Suprapubic skin (tissue), 4 donors: ENCODE measurements at places on chromosomes 16 and 17.
A peak's percentile ranks its signal among the peaks of the same experiment; 100 is the strongest.

- H3K27me3 ChIP-seq: no peaks in the 10 kb centered on the region
- no peak overlapping the region for H3K27ac ChIP-seq
- H3K4me3 ChIP-seq: no peak overlapping the region
- DNase-seq: no peak
- H3K36me3 ChIP-seq: peaks cover 28% of the 10 kb centered on the region
- peaks cover 11% of the 10 kb centered on the region for H3K4me1 ChIP-seq
Observed at GRCh38 chr16:27776556-27777225, 226.7 kb downstream of the KATNIP start.

GRCh38 chr16:79278506-79278905 lies 322.0 kb downstream of the MAF start:
- no peak overlapping the region for H3K4me3 ChIP-seq
- DNase-seq: no peak
- no peak overlapping the region for H3K27ac ChIP-seq
- no peaks in the 10 kb centered on the region for H3K27me3 ChIP-seq
- no peaks in the 10 kb centered on the region for H3K36me3 ChIP-seq
- H3K4me1 ChIP-seq: no peaks in the 10 kb centered on the region

DNA sequence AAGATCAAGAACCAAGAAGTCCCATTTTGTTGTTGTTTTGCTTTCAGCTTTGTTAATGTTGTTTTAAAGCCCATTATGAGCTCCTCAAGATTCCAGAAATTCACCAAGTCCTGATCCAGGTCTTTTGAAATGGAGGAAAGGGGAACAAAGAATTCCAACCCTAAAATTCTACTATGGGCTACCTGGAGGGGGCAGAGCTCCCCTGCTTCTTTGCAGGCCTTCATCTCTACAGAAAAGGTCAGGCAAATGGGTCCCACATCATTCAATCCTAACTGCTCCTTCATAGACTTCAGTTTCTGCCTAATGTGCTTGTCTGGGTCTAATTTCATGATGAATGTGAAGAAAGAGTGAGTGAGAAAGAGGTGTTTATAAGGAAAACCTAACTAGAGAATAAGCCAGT lies 375.5 kb downstream of the TOX3 start:
- no peak overlapping the region for H3K4me3 ChIP-seq
- no peaks in the 10 kb centered on the region for H3K4me1 ChIP-seq
- no peaks in the 10 kb centered on the region for H3K27me3 ChIP-seq
- no peaks in the 10 kb centered on the region for H3K36me3 ChIP-seq
- H3K27ac ChIP-seq: no peak overlapping the region

- no peaks in the 10 kb centered on the region for H3K27me3 ChIP-seq
- H3K36me3 ChIP-seq: no peaks in the 10 kb centered on the region
- DNase-seq: no peak
- no peak overlapping the region for H3K27ac ChIP-seq
- no peaks in the 10 kb centered on the region for H3K4me1 ChIP-seq
Observed at GRCh38 chr17:58621174-58621573, 70.7 kb downstream of the TEX14 start.

DNA sequence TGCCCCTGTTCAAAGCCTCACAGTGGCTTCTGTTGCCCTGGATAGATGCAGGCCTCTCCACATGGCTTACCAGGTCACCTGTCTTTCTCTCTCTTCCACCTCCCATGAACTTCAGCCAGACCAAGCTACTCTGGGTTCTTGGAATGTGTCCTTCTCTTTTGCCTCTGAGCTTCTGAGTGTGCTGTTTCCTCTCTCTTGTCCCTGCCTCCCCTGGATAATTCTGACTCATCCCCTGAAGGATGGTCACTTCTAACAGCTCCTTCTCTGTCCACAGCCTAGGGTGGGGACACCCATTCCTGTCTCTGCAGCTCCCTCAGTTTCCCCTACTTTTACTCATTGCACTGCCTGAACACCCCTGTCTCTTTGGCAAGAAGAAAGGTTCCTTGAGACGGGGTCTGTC lies 2.9 kb downstream of the GUCY2D start:
- H3K27me3 ChIP-seq: peaks cover 60% of the 10 kb centered on the region
- no peak overlapping the region for H3K27ac ChIP-seq
- H3K4me3 ChIP-seq: no peak overlapping the region
- no peaks in the 10 kb centered on the region for H3K36me3 ChIP-seq
- no peak for DNase-seq
- peaks cover 15% of the 10 kb centered on the region for H3K4me1 ChIP-seq

- DNase-seq: peak; percentile 78
- H3K27me3 ChIP-seq: no peaks in the 10 kb centered on the region
- H3K4me3 ChIP-seq: peak overlapping the region; percentile 23
- peaks cover 3% of the 10 kb centered on the region for H3K36me3 ChIP-seq
- H3K27ac ChIP-seq: peak overlapping the region; percentile 58
Observed at GRCh38 chr16:85436636-85437165, 176.4 kb upstream of the GSE1 start.
